ENCODE measurements at places on chromosomes 1 and 21. TPM values are rescaled to one million over a fixed set of nuclear protein-coding genes. Genes with fewer than 3 reads are reported as not detected.

LCE1E gene
- not detected for total RNA-seq

CD48 gene
- total RNA-seq = not detected

TMEM63A gene
- 4.0 TPM for total RNA-seq

DCDC2B gene
- total RNA-seq = not detected
